ENCODE measurements at places on chromosomes 1 and 21.
A peak's percentile ranks its signal among the peaks of the same experiment; 100 is the strongest.

GRCh38 chr1:206002871-206003801, at the start of gene RAB7B:
RAB7B (minus strand) TSS chr1:206003395; CDS start chr1:205994135, 9,260 bp downstream.
- peak; percentile 11 for DNase-seq

DNA sequence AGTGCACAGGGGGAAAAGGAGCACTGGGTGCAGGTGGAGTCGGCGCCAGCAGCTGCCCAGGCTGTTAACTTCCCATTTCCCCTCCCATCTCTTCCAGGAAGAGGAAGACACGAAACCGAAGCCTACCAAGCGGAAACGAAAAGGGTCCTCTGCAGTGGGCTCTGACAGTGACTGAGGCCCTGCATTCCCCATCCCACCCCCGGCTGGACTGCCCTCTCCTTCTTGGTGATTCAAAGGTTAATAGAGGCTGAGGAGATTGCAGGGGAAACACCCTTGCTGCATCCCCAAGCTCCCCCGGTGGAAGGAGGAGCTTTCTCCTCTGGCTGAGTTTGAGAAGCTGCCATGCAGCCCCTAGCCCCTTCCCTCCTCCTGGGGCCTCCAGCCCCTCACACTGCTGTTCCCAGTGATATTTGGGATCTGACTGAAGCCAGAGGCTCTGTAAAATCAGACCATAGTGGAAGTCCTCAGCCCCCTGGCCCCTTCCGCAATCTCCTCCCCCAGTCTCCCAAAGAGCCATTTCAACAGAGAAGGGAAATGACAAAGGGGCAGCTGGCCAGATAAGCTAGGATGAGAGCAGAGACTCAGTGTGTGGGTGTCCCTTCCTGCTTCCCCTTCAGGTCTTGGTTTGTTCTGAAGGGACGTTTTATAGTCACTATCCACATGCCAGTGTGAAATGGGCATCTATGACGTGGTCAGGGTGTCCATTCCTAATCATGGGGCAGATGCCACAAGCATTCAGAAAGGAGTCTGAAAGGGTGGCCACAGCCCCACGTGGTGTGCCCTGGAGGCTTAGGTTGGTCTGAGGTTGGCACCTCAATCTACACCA, 1.9 kb upstream of the SLC27A3 start:
- DNase-seq, result no peak

DNA sequence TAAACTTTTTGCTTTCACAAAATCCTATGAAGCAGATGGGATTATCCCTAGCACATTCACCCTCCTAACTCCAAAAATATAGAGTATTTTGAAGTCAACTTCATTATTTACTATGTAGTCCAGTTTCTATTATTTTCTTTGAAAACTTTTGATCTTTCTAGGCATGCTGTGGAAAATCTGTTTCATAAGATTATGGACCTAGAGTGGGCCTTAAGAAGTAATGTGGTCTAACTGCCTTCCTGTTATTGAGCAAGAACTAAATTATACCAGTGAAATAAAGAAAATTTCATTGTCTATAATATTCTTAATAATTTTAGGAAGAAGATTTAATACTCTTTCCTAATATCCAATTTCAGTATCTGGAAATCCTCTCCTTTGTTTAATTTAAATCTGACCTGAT, 58.1 kb downstream of the PRKACB start:
- DNase-seq, result no peak

DNA sequence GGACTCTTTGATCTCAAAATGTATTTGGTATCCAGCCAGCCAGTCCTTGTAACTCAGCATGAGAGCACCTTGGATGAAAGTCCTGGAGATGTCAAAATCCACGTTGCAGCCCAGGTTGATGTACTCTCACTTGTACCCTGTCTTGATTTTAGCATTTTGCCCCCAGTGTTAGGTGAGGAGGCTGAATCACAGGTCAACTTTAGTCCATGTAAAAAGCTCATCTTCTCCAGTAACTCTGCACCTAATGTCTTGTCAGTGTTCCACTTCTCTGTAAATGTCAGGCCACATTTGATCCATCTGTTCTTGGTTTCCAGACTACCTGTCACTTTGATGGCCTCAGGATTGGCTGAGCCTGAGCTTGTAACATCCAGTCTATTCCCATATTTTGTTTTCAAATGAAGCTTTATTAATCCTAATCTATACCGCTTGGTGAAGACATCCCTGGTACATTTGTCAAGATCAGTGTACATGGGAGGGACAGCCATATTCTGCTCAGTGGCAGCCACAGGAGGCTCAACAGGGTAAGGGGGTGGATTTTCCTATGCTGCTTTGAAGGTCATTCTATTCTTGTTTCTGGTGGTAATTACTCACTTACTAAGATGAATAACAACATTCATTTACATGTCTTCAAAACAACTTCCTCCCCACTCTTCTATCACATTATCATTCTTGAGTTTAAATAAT, 24.1 kb upstream of the FCRL3 start:
- no peak for DNase-seq

DNA sequence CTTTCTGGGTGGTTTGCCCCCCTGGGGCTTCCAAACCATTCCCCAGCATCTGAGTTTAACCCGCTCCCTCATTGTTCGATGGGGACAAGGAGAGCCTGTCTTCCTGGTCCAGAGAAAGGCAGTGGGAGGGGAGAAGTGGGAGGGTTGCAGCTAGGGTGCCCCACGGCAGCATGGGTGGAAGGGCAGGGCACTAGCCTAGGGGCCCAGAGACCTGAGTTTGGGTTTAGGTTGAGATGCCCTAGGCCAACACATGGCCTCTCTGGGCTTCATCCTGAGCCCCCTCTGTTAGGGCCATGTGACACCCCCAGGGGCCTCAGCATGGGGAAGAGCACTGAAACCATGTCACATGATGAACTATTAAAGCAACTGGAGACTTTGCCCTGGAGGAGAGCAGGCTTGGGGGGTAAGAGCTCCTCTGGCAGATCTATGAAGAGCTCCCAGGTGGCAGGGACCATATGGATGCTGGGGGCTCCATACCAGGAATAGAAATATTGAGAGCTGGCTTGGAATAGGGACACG, 9.7 kb upstream of the RUNX3 start:
- no peak for DNase-seq

DNA sequence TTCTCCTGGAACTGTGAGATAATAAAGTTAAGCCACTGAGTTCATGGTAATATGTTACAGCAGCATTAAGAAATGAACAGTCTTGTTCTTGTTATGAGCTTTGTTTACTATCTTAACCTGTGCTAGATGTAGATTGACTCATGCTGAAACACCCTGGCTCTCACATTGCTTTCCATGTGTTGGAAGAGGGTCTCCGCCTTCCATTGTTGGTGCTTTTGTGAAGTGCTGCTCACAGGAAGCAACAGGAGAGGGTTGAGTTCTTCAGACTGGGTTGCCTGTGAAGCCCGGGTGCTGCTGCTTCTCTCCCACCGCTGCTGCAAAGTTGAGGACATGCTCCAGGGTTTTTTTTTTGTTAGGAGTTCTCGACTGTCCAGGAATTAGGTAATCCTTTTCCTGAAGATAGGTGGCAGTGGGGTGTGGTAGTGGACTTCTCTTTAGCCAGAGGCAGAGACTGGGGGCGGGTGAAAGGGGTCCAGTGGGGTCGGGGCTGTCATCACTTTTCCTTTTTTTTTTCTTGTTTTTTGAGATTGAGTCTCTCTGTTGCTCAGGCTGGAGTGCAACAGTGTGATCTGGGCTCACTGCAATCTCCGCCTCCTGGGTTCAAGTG, 28.7 kb upstream of the HMGN1 start:
- no peak for DNase-seq

GRCh38 chr1:173914366-173914871, 2.7 kb downstream of the SERPINC1 start:
- peak; percentile 42 for DNase-seq

- no peak for DNase-seq
Measured at GRCh38 chr1:245822996-245823395, 668.2 kb downstream of the KIF26B start.

DNA sequence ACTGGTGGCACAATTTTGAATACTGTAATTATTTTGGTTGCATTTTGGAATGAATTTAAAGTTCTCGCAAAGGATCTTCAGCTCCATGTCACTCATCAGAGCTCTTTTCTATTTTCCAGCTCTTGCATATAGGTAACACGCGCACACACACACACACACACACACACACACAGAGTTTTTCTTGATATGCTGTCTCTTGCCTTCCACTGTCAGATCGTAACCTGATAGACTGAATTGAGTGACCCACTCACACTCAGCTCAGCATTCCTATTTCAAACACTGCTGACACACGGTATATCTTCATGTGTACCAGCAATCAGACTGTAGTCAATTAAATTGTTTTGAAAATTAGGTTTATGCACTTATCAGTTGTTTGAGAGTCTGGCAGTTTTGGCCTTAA, 214.1 kb downstream of the PBX1 start:
- no peak for DNase-seq

DNA sequence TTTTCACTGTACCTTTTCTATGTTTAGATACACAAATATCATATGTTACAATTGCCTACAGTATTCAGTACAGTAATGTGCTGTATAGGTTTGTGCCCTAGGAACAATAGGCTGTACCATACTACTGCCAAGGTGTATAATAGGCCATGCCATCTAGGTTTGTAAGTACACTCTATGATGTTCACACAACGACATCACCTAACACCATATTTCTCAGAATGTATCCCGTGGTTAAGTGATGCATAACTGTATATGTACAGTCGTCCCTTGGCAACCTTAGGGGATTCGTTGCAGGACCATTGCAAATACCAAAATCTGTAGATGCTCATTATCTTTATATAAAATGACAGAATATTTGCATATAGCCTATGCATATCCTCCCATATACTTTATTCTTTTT, 5.8 kb upstream of the SSR2 start:
- DNase-seq, result no peak

GRCh38 chr1:218772575-218772974, 401.1 kb upstream of the LYPLAL1 start:
- no peak for DNase-seq

GRCh38 chr1:20100632-20101355, 18.5 kb downstream of the PLA2G2D start:
- DNase-seq, result peak; percentile 52

GRCh38 chr1:84253891-84254290, 47.6 kb upstream of the SAMD13 start:
- no peak for DNase-seq

GRCh38 chr21:38787461-38788274, 18.1 kb upstream of the ETS2 start:
- peak; percentile 68 for DNase-seq

- no peak for DNase-seq
Measured at GRCh38 chr1:59199719-59200376, 97.0 kb upstream of the FGGY start.

DNA sequence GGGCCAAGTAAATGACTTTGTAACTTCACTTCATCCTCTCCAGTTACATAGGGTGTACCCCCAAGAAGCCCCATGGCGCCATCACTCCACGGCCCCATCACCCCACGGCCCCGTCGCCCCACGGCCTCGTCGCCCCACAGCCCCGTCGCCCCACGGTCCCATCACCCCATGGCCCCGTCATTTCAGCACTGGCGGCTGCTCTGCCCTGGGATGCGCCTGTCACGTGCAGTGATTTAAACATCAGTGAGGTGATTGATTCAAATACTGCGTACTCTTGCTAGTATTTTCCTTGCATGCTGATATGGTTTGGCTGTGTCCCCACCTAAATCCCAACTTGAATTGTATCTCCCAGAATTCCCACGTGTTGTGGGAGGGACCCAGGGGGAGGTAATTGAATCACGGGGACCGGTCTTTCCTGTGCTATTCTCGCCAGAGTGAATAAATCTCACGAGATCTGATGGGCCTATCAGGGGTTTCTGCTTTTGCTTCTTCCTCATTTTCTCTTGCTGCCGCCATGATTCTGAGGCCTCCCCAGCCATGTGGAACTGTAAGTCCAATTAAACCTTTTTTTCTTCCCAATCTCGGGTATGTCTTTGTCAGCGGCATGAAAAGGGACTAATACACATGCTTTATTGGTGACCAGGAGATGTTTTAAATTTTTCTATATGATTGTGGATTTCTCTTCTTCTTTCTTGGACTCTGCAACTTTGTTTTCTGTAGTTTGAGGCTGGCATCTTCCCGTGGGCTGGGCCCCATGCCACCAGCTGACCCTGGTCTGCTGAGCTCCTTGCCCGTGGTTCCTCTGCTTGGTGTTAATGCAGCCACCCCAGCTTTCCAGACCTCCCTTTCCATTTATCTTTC, 50.1 kb upstream of the PCBP3 start:
- no peak for DNase-seq

DNA sequence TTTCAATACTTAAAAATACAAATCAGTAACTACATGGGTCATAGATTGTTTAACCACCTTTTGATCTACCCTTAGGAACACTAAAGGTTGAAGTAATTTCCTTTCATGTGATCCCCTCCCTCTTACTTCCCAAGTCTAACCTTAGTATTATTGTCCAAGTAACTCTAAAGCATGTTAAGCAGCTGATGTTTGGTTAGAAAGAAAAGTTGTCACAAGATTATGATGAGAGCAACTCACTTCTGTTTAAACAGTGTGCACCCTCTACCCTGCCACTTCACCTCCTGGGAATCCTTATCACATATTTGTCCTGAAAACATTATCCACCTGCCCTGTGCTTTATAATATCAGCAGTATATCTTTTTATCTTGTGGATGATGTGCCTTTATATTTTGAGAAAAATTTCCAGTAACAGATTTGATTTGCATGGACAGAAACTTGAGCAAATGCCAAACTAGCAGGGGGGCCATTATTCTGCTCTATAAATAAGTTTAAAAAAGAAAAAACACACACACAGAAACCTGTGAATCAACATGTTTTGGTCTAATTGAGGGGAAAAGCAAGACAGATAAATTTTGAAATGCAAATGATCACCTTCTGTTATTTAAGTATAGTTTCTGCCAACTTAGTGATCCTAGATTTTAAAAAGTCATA, 194.3 kb downstream of the RPS6KC1 start:
- no peak for DNase-seq

- DNase-seq, result no peak
Measured at GRCh38 chr1:20666804-20667203, 5.6 kb upstream of the DDOST start.

DNA sequence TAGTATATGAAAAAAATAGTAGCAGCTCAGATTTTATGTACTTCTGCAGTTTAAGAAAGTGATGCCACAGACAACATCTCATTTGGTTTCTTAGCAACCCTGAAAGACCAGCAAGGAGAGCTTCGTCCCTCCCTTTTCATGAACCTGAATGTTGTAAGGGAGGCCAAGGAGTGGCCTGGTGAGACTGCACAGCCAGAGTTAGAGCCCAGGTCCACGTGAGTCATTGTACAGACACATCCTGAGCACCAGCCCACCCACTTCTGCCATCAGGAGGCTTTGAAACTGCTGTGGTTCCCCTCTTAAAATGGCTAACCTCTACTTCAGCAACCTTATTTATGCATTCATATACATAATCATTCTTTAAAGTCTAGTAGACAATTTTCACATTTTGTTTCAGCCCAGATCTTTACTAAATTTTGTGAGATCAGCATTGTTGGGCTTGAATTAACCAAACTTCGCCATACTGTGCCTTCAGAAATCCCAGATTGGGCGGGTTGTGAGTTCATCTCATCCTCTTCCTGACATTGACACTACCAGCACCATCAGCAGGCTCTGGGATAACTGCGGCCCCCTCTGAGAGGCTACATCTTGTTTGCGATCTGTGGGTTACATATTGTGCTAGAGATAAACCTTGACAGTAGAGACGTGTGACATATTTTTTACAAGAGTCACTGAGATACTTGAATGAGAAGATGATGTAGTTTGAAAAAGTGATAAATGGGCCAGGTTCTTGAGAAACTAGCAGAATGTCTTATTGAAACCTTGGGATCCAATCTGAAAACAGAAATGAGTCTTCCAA, 106.7 kb downstream of the CAMTA1 start:
- no peak for DNase-seq

Measured in WERI-Rb-1 (cell line).